Esophagus mucosa (tissue), 1 donor: ENCODE measurements at places on chromosomes 3 and 15.

DNA sequence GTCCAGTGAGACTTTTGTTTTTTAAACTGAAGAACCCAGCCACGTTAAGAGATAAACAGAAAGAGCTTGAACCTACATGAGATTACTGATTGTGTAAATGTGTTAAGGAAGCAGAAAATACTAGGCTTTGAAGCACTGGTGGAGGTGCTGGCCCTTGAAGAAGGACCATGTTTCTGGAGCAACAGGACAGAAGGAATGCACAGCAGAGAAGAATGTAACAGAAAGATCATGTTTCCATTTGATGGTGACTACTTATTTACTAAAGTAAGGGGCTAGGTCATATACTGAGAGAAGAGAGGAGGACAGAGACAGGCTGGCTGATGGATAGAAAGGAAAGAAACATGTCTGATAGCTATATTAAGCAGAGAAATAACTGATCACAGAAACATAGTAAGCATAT, 88.8 kb downstream of the CLASP2 start:
- no peak for ATAC-seq

DNA sequence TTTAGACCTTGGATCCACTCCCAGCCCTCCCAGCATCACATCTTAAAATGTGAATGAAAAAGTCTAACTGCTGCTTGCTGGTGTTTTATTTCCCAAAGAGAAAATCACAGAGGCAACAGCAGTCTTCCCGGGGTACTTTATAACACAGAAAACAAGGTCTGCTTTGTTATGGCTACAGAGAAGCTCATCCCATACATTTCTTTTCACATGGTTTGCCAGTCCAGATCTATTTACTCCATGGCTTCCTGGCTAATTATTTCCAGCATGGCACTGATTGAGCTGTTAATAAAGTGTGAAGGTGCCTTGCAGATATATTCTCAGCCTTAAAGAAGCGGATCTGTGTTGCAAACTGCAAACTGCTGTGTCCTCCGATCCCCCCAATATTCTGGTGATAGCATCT, 466.1 kb upstream of the CFAP20DC start:
- no peak for ATAC-seq

DNA sequence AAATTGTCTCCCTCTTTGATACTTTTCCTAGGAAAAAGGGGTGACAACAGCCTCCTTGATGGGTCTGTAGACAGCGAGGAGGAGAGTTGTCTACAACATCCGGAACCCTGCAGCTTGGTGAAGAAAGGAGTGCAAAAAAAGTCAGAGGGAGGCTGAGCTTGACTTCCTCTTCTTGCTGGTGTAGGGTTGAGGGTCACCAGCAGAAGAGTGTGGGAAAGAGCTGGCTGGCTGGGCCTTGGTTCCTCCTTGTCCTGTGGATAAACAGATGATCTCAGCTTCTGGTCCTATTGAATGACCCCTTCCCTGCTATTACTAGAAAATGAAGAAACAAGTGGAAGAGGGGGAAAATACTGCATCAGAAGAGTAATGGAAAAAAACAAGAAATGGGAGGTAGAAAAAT, 20.4 kb downstream of the SLC7A14 start:
- no peak for ATAC-seq

- ATAC-seq: peak; percentile 87
Observed at GRCh38 chr3:39166134-39166710, 12.8 kb upstream of the CSRNP1 start.

GRCh38 chr15:66095871-66096687, 157.5 kb downstream of the MEGF11 start:
- no peak for ATAC-seq

DNA sequence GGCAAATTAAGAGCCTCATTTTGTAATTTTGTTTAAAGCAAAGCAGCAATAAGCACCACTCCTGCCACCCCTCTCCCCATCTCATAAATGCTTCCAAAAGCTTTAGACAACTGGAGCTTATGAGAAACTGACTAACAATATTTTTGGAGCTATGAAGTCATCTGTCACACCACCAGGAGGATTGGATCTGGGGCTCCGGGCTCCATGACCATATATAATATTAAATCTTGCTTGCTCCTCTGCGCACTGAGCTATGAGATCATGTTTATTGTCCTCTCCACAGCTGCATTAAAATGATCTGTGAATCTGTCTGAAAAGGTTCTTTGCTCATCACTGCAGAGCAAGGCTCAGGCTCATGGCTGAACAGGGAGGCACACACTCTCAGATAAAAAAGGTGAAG, 323.7 kb downstream of the ZNF621 start:
- no peak for ATAC-seq

- ATAC-seq: no peak
Observed at GRCh38 chr15:36584511-36584910, 5.1 kb downstream of the CDIN1 start.

DNA sequence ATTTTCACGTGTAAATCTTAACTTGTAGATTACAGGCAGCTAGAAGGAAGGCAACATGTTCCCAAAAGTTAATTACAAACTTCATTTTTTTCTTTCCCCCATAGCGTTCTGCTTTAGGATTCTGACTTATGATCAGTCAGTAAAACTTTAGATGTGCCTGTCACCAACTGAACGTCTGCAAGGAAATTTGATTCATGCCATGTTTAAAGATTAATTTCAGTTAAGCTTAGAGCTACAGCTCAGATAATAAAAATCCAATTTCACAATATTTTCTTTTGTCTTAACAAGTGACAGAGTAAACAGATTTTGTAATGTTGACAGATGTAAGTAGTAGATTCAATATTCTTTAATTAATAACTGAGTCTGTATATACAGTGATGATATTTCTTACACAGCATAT, 253.1 kb downstream of the NFKBIZ start:
- no peak for ATAC-seq

DNA sequence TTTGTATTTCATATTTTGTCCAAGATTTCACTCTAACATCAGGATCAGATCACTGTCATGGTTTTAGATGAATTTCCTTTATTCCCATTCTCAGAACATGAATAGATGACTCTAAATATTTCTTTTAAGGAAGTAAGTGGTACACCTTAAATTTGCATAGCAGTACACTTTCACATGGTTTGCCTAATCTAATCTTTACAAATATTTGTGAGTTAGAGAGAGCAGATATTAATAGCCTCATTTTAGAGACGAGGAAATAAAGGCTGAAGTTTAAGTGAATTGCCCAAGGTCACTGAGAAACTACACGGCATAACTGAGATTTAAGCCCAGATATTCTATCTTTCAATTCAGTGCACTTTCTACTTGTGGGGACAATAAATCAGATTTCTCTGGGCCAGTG, 14.2 kb downstream of the TERC start:
- ATAC-seq: no peak

GRCh38 chr3:141379250-141379966, 11.1 kb downstream of the ZBTB38 start:
- peak; percentile 16 for ATAC-seq

DNA sequence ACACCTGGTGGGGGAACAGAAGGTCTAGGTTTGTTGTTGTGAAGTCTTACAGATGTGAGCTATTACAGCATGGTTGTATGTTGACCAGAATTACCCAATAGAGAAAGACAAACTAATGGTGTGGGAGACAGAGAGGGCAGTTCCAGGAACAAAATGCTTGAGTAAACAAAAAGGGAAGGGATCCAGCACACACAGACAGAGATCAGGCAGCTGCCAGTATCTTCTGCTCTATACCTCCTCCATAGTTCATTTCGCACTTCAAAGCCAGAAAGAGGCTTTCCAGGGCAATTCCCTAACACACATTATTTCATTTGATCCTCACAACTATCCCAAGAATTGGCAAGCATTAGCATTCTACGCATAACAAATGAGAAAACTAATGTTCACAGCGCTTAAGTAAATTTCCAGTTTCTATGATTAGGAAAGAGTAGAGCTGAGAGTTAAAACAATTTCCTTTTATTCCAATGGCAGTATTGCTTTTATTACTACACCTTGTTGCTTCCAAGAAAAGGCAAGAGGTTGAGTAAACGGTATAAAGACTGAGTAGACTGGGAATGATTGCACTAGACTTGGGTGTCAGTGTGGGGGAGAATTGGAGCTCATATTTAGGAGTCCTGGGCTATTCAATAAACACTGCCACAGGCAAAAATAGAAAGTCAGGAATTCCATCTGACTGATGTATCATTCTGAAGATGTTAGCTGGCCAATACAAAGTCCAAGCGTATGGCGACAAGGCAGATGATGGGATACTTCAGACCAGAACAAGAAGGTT, 39.7 kb upstream of the ZNF280D start:
- no peak for ATAC-seq

DNA sequence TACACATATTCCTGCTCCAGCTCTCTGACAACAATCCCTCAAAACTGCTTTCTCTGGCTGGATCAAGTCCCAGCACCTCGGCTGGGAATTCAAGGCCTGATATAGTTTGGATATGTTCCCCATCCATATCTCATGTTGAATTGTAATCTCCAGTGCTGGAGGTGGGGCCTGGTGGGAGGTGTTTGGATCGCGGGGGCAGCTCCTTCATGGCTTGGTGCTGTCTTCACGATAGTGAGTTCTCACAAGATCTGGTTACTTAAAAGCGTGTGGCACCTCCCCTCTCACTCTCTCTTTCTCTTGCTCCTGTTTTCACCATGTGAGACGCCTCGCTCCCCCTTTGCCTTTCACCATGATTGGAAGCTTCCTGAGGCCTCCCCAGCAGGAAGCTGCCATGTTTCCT, 47.4 kb upstream of the SYN2 start:
- ATAC-seq: no peak

DNA sequence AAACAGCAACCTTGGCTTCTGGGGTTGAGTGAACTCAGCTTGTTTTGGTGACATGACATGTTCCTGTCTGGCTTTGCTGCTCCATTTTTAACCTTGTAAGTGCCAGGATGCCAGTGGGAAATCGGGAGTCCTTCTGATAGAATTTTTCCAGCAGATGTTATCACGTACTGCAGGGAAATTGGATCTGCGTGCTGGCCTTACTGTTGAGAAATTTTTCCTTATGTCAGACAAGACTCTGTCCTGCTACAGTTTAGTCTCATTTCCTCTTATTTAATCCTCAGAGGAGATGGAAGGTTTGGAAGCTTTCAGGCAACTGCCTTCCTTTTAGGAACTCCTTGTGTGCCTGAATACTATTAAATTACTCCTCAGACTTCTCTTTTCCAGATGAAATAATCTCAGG, 80.6 kb downstream of the PGPEP1L start:
- ATAC-seq: no peak

DNA sequence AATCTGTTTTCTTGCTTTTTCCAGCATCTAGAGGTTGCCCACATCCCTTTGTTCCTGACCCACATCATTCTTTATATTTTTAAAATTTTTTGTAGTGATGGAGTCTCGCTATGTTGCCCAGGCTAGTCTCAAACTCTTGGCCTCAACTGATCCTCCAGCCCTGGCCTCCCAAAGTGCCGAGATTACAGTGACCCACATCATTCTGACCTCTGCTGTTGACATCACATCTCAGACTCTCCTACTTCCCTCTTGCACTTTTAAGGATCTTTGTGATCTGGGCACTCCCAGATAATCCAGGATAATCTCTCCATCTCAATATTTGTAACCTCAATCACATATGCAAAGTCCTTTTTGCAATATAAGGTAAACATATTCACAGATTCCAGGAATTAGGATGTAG, 266.6 kb downstream of the MEX3B start:
- no peak for ATAC-seq

- ATAC-seq: peak; percentile 69
Observed at GRCh38 chr3:122123850-122124249, 59.6 kb upstream of the CASR start.

GRCh38 chr3:134406331-134407238, 32.3 kb upstream of the AMOTL2 start:
- ATAC-seq: peak; percentile 10

GRCh38 chr3:194294199-194294894, 56.8 kb downstream of the CPN2 start:
- ATAC-seq: no peak

DNA sequence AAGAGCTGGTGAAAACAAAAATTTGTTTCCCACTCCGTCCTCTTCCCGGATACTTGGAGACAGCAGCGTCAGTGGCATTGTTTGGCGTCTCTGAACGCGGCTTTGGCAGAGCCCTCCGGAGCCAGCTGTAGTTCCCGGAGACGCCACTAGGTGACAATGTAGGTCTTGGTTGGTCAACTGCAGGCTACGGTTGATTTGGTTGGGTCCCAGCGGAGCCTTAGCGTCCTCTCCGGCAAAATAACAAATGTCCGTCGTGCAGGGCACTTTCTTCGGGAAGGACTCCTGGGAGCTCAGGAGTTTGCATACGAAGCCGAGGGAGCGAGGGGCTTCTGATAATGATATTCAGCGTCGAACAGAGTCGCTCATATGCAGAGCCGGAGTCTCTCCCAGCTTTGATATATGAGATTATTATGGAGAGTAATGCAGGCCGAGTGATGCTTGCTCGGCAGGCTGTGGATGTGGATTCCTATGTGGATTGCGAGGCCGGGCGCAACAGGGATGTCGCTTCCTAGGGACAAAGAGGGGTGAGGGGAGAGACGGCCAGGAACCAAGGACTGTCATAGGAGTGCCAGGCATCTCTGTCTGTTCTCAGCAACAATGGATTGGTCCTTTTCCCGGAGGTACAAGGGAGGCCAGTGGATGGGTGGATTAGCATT, 74.8 kb downstream of the IL20RB start:
- ATAC-seq: peak; percentile 80

DNA sequence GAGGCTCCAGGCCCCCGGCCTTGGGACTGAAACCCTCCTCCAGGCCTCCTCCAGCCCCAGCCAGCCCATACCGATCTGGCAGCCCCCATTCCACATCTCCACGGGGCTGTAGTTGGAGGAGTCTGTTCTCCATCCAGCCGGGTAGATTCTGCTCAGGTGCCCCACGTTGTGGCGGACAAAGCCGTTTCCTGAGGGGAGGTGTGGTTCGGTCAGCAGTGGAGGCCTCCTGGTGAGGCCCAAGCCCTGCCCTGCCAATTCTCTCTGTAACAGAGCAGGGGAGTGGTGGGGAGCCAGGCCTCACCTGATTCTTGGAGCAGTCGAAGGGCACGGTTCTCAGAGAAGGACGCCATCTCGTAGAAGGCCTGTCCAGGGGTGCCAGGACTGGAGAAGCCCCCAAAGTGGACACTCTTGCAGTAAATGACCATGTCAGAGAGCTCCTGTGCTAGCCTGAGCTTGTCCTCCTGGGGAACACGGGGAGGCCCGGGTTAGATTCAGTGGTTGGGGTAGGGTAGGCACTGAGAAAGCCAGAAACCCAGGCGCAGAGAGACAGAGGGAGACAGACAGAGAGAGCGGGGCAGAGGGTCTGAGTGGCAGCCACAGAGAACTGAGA, 18.5 kb downstream of the VILL start:
- ATAC-seq: no peak

DNA sequence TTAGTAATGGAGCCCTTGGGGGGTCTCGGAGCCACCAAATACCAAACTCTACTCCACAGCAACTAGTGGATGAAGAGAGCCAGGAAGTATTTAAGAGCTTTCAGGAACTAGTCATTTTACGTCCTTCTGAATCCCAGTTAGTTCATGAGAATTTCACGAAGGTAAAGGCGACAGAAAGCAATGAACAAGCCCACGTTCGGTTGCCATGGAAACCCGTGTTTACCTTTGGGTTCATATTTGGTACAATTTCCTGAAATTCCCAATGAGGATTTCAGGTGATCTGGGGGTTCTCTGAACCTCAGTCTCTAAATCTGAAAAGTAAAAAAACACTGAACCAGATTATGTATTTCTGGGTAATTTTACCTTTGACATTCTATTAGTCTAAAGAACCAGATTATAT, 93.0 kb downstream of the BDH1 start:
- no peak for ATAC-seq
